ENCODE measurements at places on chromosomes 6 and 20. TPM values are rescaled to one million over a fixed set of nuclear protein-coding genes. Genes with fewer than 3 reads are reported as not detected.

The PDE7B gene
- 3.5 TPM for total RNA-seq

The OOEP gene
- total RNA-seq, result 1.1 TPM

- DNase-seq, result no peak
Observed at GRCh38 chr6:145865175-145865574, 50.6 kb upstream of the FBXO30 start.

DNA sequence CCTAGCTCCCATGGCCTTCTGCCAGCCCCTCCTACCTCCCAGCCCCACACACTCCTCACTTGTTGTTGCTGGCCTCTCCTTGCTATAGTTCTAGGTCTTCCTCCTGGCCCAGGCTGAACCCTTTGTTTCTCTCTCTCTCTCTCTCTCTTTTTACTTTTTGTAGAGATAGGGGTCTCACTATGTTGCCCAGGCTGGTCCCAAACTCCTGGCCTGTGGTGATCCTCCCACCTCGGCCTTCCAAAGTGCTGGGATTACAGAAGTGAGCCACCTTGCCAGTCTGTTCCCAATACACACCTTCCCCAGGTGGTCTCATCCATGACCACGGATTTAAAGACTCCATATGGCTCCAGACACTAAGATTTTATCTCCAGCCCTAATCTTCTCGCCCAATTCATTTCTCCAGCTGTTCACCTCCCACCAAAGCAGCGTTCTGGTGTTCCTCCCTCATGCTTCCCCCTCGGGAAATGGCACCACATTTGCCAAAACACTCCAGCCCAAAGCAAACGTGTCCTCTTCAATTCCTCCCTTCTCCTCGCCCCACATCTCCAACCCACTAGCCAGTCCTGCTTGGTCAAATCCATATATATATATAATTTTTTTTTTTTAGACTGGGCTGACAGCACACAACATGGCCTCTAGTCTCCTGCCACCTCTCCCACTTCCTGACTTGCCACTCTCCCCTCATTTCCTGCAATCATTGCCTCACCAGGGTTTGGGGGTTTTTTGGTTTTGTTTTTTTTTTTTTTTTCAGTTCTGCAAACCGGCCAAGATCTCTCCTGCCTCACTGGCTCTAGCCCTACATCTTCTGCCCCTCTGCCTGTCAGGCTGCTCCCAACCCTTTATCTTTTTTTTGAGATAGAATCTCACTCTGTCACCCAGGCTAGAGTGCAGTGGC, 104.4 kb downstream of the NCR2 start:
- peak; percentile 67 for DNase-seq

Data from activated CD8-positive, alpha-beta memory T cell treated with anti-CD3 and anti-CD28 coated beads, Interleukin-2, amount 10 ng/mL, durations not matched to agents 7 days and 5 days (primary cell).